ENCODE measurements at places on chromosomes 11 and 22.

GRCh38 chr22:19714312-19715187 lies at the start of gene SEPTIN5:
TSS of gene SEPTIN5 (plus strand) at chr22:19714503. CDS start at chr22:19714589, 86 bp downstream.
- DNase-seq, result no peak

GRCh38 chr11:131418189-131418588 lies 47.8 kb downstream of the NTM start:
- no peak for DNase-seq

GRCh38 chr11:14079011-14079410 lies 116.5 kb downstream of the SPON1 start:
- DNase-seq, result no peak

GRCh38 chr11:125679397-125679796 lies 1.2 kb downstream of the ACRV1 start:
- no peak for DNase-seq

DNA sequence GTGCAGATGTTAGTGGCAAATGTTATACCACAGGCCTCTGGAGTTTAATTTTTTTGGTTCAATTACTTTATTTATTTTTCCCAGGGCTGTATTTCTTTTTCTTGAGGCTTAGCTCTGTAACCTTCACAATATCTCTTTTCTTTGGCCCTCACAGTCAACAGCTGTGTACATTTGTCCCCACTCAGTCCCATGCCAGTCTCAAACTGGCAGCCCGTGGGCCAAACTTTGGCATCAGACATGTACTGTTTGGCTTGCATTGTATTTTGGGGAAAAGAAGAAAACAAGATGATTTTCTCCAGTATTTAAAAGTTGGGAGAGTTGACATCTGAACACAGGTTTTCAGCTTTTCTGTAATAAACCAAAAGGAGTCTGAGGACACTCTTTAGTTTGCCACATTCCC lies 87.1 kb downstream of the PRR5L start:
- no peak for DNase-seq

- DNase-seq, result no peak
Measured at GRCh38 chr22:41762980-41763779, 37.3 kb upstream of the CCDC134 start.

DNA sequence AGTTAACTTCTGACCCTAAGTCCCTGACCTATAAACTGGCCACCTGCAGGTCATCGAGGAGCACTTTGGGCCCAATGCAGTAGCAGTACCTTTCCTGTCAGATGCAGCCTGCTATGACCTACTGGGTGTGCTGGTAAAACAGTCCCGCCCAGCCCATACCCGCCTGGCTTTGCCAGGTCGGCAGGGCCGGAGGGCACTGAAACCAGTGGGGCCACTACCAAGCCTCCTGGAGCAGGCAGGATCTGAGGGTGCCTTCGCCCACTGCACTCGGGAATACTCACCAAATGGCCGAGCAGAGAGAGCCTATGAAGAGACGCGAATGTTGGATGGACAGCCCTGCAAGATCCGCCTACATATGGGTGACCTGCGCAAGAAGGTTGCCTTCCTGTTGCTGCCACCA lies 4.4 kb downstream of the C11orf42 start:
- no peak for DNase-seq

DNA sequence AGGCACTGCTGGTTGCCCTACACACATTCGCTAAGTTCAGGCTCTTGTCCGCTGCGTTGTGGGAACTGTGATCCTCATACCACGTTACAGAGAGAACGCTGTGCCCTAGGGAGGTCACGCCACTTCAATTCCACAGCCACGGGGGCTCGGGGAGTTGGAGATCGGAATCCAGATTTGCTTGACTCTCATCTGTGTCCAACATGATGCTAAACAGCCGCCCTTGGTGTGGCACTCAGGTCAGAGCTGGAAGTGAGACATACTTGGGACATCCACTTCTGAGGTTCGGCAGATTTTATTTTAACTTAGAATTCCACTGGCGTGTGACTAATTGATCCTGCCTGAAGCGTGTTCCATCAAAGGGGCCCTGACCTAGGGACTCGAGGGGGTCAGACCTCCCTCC lies 41.7 kb downstream of the RIBC2 start:
- no peak for DNase-seq

DNA sequence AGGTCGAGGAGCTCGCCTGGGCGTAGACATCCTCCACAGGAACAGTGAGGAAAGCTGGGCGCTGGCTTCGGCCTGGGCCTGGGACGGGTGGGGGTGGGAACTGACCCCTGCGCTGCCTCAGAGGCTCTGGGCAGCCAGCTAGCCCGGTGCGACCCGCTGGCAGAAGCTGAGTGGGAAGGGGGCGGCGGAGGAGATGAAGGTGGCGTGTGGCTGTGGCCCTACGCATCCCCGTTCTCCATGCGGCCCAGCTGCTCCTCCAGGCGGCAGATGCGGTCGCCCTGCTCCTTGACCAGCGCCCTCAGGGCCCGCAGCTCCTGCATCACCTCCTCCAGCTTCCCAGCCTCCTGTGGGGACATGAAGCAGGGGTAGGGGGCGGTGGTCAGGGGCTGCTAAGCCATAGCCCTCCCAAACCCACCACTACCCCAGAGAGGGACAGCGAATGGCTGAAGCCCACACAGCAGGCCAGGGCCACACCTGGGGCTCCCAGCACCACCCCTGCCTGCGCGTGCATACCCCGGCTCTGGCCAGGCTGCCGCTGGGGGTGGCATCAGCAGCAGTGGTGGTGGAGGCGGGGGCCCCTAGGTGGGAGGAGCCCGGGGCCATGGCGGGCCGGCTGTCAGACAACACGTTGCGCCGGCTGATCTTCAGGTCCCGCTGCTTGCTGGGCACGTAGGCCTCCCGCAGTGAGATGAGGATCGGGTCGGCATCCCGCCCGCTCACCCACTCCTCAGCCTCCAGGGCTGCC lies 848 bp upstream of the PTPRCAP start:
- peak; percentile 73 for DNase-seq

- no peak for DNase-seq
Measured at GRCh38 chr22:26891429-26891828, 234.0 kb downstream of the MIAT start.

DNA sequence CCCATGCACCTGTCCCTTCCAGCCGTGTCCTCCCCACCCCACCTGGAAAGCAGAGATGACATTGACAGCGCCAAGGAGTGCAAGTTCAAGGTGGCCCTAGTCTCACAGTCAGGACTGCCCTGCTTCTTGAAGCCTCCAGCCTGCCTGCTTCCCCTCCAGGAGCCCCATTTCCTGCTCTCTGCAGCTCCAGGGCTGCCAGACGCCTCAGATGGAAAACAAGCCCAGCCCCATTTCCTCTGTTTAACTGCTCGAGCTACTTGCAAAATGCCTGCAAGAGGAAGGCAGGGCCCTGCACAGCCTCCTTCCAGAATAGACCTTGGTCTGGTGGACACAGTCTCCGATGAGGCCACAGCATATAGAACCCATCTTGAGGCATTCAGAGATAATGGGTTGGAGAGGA lies 5.0 kb upstream of the DGKZ start:
- DNase-seq, result no peak

DNA sequence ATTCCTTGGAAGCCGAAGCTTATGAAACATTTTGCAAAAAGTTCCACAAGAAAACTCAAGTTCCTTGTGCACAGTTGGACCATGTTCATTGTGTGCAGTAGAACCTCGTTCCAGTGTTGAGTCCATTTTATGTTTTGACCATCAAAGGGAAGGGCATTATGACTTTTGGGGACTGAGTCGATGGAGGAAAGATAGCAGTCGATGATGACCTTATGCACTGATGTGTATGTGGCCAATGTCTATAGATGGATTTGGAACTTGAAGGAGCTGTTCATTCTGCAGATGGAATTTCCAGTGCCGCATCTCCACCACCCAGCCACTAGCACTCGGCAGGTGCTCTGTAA lies 71.5 kb upstream of the IGLL5 start:
- DNase-seq, result no peak
